ENCODE measurements at places on chromosomes 6 and 20. TPM values are rescaled to one million over a fixed set of nuclear protein-coding genes. Genes with fewer than 3 reads are reported as not detected.

The TRAPPC3L gene
- not detected for total RNA-seq

GRCh38 chr6:14969126-14969525 is 276.7 kb upstream of the JARID2 start:
- no peak for DNase-seq

GRCh38 chr6:33632558-33633039 is 11.5 kb downstream of the ITPR3 start:
- peak; percentile 42 for DNase-seq

GRCh38 chr6:89582669-89583325 is 55.8 kb downstream of the LYRM2 start:
- DNase-seq = no peak
